ENCODE measurements at places on chromosomes 7 and 10. TPM values are rescaled to one million over a fixed set of nuclear protein-coding genes. Genes with fewer than 3 reads are reported as not detected.

Gene CACNA2D1
- not detected for total RNA-seq

Gene TMEM139
- 1.2 TPM for total RNA-seq

Gene AGBL3
- total RNA-seq: 2.2 TPM

Gene HOXA10
- not detected for total RNA-seq

Gene CNNM2
- total RNA-seq: 4.5 TPM

Gene MALRD1
- not detected for total RNA-seq

Gene SLC29A3
- 2.6 TPM for total RNA-seq

Gene MPP7
- total RNA-seq: 11.0 TPM

Gene FEZF1
- total RNA-seq: not detected

Gene H2BK1
- total RNA-seq: not detected

Gene GIMAP7
- total RNA-seq: 36.9 TPM

Gene FRAT2
- total RNA-seq: 4.3 TPM

Gene CYP2C19
- not detected for total RNA-seq

Gene ABCC2
- total RNA-seq: 1.6 TPM

Gene SPAM1
- total RNA-seq: not detected

Gene LAMB1
- not detected for total RNA-seq

Gene SORCS1
- not detected for total RNA-seq

Gene STAG3
- total RNA-seq: 24.7 TPM

Gene ADIRF
- total RNA-seq: not detected

Gene NPTX2
- total RNA-seq: not detected

Gene ACSM6
- not detected for total RNA-seq

Gene SFRP5
- not detected for total RNA-seq

Gene SLC13A1
- total RNA-seq: not detected

All from activated CD4-positive, alpha-beta T cell treated with anti-CD3 and anti-CD28 coated beads for 36 hours (primary cell).